Tibial nerve (tissue), 4 donors: ENCODE measurements at places on chromosomes 4 and X. TPM values are rescaled to one million over a fixed set of nuclear protein-coding genes. Genes with fewer than 3 reads are reported as not detected.

NKX6-1 gene
- total RNA-seq = 0.21 TPM

CHM gene
- 27.8 TPM for total RNA-seq

DNA sequence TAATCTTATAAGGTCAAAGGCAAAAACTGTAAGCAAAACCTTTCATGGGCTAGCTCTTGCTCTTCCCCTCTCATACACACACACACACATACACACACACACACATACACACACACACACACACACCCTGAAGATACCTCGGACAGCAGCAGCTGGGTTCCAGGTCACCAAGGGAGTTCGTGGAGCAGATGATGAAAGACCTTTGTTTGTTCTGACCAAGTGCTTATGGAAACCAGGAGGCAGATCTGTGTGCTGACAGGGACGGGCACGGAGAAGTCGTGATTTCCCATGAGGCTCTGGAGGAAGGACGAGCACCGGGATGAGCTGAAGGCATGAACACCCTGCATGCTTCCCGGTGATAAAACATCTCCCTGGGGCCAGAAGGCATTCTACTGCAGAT, 35.4 kb upstream of the CRMP1 start:
- no peak for DNase-seq

DNA sequence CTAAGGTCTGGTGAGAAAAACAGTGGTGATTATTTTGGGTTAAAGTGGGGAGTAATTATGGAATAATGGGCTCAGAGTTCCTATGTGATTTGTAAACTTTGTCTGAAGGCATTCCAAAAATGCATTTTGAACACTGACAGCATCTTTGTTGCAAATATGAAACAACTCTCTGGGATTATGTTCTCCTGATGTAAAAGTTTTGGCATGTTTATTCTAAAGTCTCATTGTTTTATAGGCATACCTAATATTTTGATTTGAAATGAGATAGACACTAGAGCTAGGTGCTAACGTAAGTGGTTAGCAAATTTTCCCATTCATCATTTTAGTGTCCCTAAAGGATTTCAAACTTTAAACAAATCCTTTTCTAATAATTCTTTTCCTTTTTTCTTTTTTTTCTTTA, 140.9 kb upstream of the ANXA3 start:
- no peak for DNase-seq
